Stimulated activated CD4-positive, alpha-beta T cell treated with anti-CD3 and anti-CD28 coated beads, Interleukin-12 subunit alpha, Interleukin-12 subunit beta, amount 100 ng/mL, for 48 hours (primary cell): ENCODE measurements at places on chromosomes 5 and 9.

DNA sequence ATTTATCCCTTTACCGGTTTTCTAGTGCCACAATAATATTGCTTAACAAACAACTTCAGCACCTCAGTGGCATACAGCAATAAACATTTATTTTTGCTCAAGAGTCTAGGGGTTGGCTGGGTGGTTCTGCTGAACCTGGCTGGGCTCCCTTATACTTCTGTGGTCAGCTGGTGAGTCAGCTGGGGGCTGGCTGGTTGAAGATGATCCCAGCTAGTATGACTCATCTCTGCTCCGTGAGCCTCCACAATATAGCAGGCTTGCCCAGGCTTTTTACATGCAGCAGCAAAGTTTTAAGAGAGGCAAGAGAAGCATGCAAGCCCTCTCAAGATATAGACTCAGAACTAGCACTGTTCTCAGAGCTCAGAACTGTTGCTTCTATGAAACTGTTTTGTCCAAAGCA lies 523.5 kb upstream of the CLINT1 start:
- DNase-seq = no peak

- DNase-seq = no peak
Observed at GRCh38 chr9:116471093-116471906, 215.8 kb upstream of the TRIM32 start.

GRCh38 chr5:80866371-80866770 lies 93.8 kb upstream of the RASGRF2 start:
- DNase-seq = no peak

DNA sequence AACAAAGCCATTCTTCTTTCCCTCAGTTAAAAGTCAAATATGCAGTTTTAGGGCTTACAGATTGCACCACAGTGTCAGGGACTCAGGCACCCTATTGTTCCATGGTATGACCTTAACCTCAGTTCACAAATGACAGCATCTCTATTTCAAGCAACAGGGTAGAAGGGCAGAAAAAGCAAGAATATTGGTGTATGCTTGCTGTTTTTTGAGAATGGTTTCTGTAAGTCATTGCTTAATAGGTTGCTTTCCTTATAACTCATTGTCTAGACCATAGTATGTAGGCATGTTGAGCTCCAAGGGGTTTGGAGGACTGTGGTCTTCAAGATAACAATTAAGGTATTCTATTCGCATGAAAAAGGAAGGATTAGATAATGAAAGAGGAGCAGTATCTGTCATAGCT lies 183.5 kb upstream of the EDIL3 start:
- no peak for DNase-seq
